ENCODE measurements at places on chromosomes 6 and 20.

GRCh38 chr6:36848658-36849441 is 9.6 kb upstream of the CPNE5 start:
- peak; percentile 86 for DNase-seq

GRCh38 chr6:106670236-106670635 is 40.9 kb downstream of the QRSL1 start:
- DNase-seq, result no peak

DNA sequence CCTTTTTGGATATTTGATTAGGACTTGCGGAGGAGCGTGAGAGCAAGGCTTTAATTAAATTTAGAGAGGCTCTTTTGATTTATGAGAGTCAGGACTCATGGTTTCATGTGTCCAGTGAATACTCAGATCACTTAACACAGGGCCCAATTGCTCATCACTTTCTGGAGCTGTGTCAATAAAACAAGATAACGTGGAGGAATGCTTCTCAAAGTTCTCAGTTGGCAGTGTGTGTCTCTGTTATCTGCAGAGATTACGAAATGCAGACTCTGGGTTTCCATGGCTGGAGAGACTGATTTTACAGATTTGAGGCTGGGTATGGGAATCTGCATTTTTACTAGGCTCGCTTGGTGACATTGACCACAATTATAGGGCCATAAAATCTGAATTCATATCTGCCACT is 335.8 kb upstream of the FLRT3 start:
- DNase-seq, result no peak

DNA sequence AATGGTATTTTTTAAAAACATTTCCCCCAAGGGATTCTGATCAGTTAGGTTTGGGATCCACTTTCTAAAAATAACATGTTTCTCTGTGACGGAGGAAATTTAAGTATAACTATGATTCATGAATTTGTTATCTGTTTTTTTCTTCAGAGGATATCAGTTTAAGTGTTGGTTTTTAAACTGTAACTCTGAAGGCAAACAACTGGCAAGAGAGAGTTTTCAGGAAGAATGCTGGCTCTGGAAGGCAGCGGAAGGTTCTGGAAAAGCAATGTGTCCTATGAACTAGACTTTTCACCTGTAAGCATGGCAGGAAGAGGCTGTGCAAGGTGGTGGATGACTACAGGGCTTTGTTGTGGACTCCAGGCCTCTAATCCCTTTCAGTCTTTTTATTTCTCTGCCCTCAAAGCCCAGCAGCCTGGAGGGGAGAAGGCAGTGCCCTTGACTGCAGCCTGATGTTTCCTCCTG is 153.1 kb downstream of the GMPR start:
- DNase-seq, result no peak

- DNase-seq, result peak; percentile 58
These were observed 542.3 kb upstream of the JARID2 start for GRCh38 chr6:14703586-14703985.

- DNase-seq, result no peak
These were observed 30.5 kb downstream of the FILIP1 start for GRCh38 chr6:75463061-75463460.

DNA sequence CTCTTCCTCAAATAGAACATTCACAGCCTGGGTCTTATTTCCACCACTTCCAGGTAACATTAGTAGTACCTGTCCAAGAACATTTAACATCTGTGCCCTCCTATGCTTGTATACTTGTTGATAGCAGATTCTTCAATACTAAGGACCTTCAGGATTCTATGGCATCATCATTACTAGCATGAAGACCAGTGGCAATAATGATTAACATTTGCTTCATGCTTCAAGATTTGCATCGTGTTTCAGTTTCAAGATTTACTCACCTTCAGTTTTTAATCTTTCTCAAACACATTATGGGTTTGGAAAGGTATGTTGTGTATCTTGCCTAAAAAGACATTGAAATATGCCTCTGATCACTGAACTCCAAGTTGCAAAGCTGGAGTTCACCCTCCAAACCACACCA is 412.8 kb upstream of the NRSN1 start:
- no peak for DNase-seq

GRCh38 chr20:31674895-31675827 is 37.4 kb downstream of the COX4I2 start:
- DNase-seq, result no peak

DNA sequence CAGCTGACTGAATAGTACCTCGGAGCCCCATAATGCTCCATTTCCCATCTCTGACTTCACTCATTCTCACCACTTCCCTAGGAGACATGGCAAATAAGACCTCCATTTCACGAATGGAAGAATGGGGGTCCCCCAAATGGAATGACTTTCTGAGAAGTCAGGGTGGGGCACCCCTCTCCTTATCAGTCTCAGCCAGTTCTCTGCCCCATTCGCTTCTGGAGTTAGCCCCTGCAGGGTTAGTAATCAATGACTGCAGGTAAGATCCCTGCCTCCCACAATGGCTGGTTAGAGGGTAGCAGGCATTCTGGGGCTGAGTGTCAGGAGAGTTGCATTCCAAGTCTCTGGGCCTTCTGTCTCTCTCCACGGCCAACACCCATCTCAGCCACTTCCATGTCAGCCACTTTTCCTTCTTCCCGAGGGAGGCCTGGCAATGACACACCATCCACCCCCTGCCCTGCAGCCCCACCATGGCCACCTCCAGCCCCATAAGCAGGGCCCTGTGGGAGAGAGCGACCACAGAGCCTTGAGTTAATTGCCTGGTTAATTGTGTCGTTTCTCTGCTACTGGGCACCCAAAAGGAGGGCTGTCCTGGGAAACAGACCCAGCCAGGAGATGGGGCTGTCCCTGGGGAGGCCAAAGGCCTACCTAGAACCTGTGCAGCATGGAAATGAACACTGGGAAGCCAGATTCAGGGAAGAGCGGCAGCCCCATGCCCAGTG is 13.4 kb downstream of the CCDC167 start:
- no peak for DNase-seq

GRCh38 chr6:168270274-168271172 is 49.1 kb downstream of the DACT2 start:
- DNase-seq, result no peak

GRCh38 chr6:150451807-150452427 is 83.1 kb downstream of the IYD start:
- DNase-seq, result peak; percentile 81

- DNase-seq, result peak; percentile 13
These were observed 1361.8 kb upstream of the CITED2 start for GRCh38 chr6:140736231-140736630.

DNA sequence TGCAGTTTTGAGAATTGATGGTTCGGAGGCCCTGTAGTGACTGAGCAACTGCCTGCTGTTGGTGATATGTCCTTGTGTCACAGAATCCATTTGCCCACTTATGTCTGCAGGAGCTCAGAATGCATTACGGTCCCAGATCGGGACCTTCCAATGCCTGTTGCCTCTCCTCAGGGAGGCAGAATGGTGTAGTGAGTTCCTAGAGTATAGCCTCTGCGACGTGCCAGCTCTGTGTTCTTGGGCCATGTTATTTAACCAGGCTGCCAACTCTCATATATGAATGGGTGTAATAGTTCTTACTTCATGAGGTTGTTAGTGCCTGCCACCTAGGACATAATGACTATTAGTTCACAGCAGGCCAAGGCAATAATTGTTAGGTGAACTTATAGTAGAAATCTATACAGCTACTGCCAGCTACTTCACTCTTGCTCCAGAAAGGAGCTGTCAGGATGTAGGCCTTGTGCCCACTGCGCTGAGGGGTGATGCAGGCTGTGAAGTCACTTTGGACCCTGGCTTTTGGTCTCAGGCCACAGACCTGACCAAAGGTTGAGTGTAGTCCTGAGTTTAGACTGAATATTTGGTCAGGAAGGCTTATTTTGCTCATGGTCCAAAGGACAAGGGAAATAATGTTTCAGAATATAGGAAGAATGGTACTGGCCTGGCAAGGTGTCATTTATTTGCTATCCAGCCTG is 82.1 kb downstream of the ASXL1 start:
- no peak for DNase-seq

DNA sequence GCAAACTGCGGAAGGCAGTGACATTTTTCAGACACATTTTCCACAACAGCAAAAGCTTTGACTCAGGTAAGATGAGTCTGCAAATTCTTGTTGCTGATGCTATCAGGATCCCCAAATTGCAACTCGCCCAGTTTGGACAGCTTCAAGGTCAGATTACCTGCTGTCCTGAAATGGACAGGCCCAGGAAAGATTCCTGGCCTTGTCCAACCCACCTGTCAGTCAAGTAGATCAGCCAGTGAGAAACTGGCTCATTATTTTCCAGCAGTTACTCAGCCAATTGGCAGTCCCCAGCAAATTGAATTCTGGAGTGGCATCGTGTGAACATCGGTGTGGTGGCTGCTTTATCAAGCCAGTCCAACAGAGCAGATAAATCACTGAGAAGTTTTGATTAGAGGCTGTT is 84.5 kb upstream of the SNAP25 start:
- DNase-seq, result no peak

GRCh38 chr6:46095251-46095650 is 34.5 kb upstream of the ENPP4 start:
- no peak for DNase-seq

DNA sequence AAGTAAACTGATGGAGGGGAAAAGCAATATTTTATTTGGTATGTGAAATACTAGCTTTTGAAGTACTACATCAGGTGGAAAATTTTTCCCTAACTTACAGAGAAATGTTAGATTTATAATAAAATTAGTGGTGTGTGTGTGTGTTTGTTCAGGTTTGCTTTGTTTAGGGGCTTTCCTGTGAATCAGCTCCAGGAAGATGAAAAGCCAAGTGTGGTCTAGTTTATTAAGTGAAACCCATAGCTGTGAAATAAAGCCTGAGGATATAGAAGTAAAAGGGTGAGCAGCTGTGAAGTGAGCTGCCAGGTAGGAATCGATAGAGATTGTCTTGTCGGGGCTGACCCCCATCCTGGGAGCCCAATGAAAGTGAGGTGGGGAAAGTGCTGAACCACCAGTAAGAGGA is 347.6 kb upstream of the IMPG1 start:
- no peak for DNase-seq

DNA sequence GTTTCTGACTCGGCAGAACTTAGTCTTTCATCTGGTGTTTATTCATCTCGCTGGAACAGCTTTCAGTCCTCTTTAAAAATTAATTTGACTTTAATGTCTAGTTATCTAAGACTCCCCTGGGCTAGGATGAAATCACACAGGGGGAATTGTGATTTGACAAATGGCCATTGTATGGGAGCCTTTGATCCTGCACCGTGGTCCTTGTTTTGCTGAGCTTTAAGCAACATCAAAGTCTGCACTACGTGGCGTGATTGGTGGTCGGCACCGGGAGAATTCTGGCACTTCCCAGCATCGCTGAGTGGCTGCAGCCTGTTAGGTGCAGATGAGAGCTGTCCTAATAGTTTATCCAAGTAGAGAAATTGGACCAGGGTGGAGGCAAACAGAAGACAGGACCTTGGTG is 146.9 kb downstream of the TBC1D7 start:
- peak; percentile 46 for DNase-seq

- DNase-seq, result no peak
These were observed 253.1 kb downstream of the FNDC1 start for GRCh38 chr6:159422041-159422984.

Measured in retina (tissue), 1 donor.